ENCODE measurements at places on chromosomes 13 and 19. TPM values are rescaled to one million over a fixed set of nuclear protein-coding genes. Genes with fewer than 3 reads are reported as not detected.

GRCh38 chr13:46874006-46874405 lies 22.8 kb downstream of the HTR2A start:
- no peak for DNase-seq

GRCh38 chr13:91166714-91167511 lies 180.6 kb upstream of the MIR17HG start:
- no peak for DNase-seq

- peak; percentile 72 for DNase-seq
Observed at GRCh38 chr19:6801485-6802086, 29.1 kb downstream of the VAV1 start.

GRCh38 chr19:32053376-32053775 lies 292.0 kb upstream of the ZNF507 start:
- DNase-seq: no peak

GRCh38 chr13:50596776-50597203 lies 246.7 kb downstream of the DLEU7 start:
- DNase-seq: no peak

DNA sequence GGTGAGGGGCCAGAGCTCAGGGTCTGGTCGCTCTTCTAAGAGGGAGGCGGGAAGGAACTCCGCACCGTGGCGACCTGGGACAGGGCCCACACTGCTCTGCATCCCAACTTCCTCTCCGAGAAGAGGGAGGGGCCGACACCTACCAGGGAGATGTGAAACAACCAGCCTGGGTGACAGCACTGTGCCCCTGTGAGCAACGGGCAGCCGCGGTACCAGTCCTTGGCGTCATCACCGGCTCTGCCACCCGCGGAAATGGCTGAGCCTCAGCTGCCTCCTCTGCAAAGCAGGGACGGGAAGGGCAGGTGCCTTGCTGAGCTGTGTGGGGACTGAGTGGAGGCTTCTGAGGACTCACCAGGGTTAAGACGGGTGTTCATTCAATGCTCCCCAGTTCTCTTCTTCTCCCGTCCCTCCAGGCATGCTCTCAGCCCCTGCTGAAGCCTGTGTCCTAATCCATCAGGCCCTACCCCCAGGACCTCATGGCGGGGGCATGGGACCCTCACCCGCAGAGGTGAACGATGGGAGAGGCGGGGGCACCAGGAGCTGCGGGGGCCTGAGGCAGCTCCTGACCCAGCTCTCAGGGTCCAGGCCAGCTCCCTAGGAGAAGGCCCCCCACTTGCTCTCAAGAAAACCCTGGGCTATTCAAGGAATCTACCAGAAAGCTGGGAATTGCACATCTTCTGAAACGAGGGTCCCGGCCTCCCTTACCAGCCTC lies 9.3 kb downstream of the ZNF787 start:
- no peak for DNase-seq

Gene COX7A1
- polyA plus RNA-seq: 2,188 TPM

DNA sequence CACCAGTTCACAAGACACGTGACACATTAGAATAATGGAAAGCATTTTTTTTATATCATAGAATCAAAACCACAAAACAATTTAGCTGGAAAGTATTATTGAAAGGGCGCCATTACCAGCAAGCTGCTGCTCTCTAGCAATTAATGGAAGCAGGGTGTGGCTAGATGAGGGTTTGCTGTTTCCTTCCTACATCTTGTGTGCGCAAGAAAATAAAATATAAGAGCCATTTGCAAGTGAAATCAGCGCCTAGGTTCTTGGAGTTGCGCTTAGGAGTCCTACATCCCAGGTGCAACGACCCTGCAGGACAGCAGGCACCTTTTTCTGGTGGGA lies 140.9 kb downstream of the ZNF536 start:
- no peak for DNase-seq

DNA sequence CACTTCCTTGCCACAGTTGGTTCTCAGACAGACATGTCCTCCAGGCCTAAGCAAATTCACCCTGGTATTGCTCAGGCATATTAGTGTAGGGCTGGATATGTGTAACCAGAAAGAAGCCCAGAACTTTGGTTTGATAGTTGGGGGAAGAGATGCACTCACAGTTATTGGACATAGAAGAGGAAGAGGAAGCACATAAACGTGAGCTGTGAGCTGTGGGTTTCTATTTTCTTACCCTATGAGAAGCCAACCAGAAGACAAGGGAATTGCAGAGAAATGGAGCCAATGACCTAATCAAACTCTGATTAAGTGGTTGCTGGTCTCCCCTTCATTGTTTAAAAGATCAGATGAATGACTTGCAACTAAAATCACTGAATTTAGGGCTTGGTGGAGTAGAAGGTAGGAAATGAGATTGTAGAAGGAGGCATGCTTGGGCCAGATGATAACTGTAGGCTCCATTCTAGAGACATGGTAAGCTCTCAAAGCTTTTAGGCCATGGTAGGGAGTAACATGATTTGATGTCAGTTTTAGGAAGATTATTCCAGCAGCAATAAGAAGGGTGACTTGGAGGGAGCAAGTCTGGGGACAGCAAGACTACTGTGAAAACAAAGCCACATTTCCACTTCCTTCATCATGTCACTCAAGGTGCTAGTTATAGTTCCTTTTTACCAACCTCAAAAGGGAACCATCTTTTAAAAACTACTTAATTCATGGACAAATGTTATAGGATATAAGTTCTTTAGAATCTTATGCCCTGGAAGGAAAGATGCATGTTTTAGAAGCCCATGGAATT lies 24.1 kb upstream of the WDFY2 start:
- no peak for DNase-seq

DNA sequence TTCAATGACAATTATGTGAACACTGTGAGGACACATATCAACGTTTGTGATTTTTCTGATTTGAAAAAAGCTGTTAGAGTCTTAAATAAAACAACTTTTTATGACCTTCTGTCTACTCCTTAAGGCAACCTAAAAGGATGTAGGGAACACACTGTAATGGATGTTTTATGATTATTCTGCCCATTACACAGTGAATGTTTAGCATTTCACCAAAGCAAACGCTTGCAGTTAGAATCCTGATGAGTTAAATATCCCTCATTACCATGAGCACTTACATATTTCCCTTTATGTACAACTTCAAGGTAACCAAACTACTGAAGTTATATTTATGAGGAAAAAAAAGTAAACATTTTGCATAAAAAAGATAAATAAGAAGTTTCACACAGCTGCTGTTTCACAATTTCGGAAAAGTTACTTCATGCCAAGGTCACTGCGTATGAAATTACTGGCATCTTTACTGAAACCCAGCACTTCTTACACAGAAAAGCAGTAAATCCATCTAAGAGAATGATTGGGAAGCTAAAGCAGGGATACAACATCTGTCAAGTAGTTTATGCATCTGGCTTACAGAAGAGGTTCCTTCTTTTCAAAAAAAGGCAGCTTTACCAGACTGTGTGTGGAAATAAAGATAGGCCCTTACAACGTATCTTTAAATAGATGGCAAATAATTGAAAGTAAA lies 733.7 kb upstream of the ATXN8OS start:
- no peak for DNase-seq

DNA sequence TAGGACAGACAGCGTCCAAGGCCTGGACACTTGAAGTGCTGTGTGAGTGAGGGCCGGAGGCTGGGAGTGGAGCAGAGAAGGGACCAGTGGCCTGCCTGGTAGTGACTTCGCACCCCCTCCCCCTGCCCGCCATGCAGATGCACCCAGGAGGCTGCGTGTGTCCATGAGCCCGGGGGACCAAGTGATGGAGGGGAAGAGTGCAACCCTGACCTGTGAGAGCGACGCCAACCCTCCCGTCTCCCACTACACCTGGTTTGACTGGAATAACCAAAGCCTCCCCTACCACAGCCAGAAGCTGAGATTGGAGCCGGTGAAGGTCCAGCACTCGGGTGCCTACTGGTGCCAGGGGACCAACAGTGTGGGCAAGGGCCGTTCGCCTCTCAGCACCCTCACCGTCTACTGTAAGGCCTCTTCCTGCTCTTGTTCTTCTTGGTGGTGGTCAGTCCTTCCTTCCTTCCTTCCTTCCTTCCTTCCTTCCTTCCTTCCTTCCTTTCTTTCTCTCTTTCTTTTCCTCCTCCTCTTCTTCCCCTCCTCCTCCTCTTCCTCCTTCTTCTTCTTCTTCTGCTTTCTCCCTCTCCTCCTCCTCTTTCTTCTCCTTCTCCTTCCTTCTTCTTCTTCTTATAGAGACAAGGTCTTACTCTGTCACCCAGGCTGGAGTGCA lies 6.0 kb upstream of the FFAR1 start:
- DNase-seq: no peak

GRCh38 chr19:28468701-28469459 lies 744.1 kb downstream of the UQCRFS1 start:
- DNase-seq: no peak

Gene MCEMP1
- 1.1 TPM for polyA plus RNA-seq

GRCh38 chr13:31166591-31166990 lies 4.9 kb upstream of the HSPH1 start:
- DNase-seq: no peak

GRCh38 chr19:38662537-38663155 lies 15.2 kb downstream of the ACTN4 start:
- no peak for DNase-seq

- DNase-seq: no peak
Observed at GRCh38 chr19:34193876-34194275, 21.6 kb downstream of the LSM14A start.

DNA sequence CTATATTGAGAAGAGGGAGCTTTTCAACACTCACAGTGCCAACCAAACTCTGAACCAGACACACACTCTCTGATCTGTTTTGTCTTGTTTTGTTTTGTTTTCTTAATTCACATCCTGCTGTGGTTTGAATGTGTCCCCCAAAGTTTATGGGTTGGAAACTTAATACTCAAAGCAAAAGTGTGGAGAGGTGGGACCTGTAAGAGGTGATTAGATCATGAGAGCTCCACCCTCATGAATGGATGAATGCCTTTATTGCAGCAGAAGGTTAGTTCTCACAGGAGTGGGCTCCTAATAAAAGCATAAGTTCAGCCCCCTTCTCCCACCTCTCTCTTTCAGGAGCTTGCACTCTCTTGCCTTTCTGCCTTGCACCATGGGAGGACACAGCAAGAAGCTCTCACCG lies 957.1 kb downstream of the PCDH9 start:
- no peak for DNase-seq

Gene DPP9
- polyA plus RNA-seq: 30.7 TPM

DNA sequence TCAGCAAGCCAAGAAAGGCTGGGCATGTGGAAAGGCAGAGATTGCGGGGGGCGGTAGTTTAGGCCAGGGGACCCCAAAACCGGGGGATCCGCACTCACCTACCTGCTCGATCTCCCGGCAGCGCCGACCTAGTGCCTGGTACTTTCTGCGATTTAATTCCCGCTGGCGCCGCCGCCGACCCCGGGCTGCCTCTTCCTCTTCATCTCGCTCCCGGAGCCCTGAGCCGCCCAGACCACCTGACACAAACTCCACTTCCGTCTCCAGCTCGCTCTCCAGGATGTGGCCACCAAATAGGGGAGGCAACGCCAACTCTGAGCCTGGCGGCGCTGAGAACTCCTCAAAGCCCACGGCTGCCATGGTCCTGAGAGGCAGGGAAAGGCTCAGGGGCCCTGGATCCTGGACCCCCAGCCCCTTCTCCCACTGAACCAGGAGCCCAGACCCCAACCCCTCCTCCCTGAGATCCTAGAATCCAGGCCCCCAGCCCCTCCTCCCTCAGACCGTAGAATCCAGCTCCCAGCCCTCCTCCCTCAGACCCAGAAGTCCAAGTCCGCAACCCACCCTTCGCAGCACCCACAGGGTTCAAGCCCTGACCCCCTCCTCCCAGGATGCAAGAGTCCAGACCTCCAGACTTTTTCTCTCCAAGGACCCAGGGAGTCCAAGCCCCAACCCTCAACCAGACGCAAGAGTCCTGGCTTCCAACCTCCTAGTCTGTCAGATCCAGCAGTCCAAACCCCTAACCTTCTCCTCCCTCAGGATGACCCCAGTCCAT lies 933 bp downstream of the TFPT start:
- DNase-seq: no peak

DNA sequence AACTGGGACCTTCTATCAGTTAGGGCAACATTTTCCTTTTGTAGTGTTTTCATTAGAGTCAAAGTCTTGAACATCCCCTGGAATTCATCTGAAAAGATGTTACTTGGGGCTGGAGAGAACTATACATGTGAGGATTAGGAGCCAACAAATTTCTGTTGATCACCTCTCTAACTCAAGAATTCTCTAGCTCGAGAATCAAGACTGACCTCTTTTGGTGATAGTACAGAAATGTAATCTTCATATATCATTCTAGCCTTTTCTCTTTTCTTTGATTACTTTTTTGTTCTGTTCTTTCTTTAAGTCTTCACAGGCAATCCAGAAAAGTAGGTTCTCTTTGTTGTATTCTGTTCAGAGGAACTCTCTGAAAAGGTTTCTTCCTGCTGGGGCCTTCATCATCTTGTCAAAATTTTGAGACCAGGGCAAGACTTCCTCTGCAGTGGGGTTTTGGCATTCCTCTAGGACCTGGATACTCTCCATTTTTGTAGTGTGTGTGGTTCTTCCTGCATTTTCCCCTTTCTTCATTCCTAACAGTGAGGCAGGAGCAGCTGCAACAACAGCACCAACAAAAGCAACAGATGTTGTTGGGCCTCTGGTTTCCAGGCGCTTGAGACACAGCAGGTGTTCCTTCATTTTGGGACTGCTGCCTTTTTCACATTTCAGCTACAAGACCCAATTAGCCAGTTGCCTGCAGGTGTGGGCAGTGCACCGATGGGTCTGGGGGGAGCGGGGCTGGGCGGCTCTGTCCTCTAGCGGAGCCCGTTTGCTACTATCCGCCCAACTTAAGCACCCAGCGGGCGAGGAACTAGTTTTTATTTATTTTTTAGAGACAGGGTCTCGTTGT lies 26.2 kb downstream of the ELF1 start:
- DNase-seq: no peak

DNA sequence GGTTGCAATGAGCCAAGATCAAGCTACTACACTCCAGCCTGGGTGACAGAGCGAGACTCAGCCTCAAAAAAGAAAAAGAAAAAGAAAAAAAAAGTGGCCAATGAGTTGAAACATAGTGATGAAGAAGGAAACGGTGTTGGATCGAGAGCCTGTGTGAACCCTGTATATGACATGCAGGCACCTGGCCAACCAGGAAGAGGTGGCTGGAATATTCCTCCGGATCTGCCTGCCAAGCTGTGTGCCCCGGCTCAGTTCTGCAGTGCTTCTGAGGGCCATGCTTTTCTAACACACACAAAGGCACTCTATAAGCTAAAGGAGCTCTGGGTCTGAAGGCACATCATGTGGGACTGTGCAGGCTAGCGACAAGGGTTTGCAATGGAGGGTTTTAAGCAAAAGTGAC lies 3.7 kb upstream of the ZNF444 start:
- no peak for DNase-seq

- DNase-seq: peak; percentile 63
Observed at GRCh38 chr19:290372-291005, 714 bp downstream of the PLPP2 start.

- no peak for DNase-seq
Observed at GRCh38 chr19:37941782-37942515, 34.9 kb downstream of the SIPA1L3 start.

DNA sequence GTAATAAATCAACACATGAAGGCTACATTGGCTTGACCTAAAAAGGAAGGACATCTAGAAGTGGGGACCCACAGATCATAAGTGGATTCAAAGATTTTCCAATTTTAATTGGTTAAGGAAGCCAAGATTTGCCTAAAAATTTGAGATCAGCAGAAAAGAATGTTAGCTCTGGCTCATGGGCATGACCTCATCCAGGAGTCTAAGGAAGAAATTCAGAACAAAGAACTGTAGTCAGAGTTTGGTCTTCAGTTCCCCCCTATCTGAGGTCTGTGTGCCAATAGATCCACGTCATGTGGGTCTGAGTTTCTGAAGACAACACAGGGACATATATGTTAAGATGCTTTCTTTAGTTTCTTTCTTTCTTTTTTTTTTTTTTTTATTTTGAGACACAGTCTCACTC lies 648.8 kb upstream of the SPRY2 start:
- no peak for DNase-seq

Gene SYNGR4
- not detected for polyA plus RNA-seq

Measured in heart left ventricle (tissue), 16 donors.